ENCODE measurements at places on chromosomes 13 and 19.

GRCh38 chr13:35389535-35389934 lies 87.0 kb downstream of the MAB21L1 start:
- DNase-seq, result no peak

DNA sequence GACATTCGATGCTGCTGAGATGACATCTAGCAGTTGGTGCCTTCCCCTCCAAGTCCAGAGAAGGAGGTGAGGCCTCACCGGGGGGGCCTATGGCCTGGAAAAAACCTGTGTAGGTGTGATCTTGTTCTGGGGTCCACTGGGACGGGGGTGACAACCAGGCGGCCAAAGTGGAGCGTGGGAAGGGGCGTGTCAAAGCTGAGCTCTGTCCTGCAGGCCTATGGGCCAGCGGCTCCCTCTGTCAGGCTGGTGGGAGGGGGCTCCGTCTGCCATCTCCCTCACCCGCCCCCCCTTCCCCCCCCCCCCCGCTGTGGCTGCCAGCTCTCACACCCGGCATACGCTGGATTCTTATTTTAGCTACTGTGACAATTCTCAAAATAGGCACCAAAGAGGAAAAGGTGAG lies 56.7 kb upstream of the UQCRFS1 start:
- DNase-seq, result no peak

GRCh38 chr13:87884884-87885283 lies 213.7 kb downstream of the SLITRK5 start:
- DNase-seq, result no peak

DNA sequence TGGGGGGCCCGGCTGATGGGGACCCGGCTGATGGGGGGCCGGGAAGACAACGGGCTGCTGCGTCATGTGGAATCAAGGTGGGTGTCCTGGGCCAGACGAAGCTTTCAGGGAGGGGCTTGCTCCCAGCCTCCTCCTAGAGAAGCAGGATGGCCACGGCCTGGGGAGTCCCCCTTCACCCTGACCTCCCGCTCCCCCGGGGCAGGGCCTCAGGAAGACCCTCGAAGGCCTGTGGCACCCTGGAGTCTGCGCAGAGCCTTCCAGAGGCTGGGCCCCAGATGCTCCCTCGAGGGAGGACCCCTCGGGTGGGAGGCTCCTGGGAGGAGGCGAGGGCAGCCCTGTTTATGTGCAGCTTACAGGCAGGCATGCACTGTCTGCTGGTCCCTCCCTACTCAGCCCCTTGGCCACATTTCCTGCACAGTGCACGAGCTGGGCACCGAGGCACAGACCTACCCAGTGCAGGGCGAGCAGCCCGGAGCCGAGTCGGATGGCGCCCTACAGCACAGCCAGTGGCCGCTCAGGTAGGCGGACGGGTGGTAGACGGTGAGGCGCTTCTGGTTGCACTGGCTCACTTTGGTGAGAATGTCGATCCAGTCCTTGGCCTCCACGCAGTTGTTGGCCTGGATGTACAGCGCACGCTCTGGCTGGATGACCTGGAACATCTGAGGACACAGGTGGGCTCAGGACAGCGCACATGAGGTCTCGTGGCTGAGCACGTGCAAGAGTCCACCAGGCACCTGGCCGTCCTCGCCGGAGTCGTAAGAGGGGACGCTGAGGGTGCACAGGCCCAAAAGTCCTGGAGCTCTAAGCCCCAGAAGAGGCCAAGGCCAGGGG lies 22.4 kb upstream of the C13orf46 start:
- DNase-seq, result no peak

- no peak for DNase-seq
Observed at GRCh38 chr13:111961236-111961635, 105.7 kb upstream of the SOX1 start.

DNA sequence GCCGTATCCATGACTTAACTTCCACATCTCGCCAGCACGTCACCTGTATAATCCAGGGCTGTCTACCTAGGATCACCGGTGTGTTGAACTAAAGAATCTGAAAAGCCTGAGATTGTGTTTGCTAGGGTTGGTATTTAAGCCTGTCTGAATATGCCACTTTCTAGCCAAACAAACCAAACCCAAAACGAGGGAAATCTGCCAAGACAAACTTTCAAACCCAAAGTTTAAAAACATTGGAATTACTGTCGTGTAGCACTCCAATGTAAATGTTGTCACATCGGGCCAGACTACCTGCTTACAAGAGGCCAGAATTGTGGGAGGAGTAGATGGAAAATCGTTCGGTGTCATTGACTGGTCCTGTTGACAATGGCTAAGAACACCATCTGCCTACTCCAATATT lies 747.8 kb downstream of the EFNB2 start:
- no peak for DNase-seq

DNA sequence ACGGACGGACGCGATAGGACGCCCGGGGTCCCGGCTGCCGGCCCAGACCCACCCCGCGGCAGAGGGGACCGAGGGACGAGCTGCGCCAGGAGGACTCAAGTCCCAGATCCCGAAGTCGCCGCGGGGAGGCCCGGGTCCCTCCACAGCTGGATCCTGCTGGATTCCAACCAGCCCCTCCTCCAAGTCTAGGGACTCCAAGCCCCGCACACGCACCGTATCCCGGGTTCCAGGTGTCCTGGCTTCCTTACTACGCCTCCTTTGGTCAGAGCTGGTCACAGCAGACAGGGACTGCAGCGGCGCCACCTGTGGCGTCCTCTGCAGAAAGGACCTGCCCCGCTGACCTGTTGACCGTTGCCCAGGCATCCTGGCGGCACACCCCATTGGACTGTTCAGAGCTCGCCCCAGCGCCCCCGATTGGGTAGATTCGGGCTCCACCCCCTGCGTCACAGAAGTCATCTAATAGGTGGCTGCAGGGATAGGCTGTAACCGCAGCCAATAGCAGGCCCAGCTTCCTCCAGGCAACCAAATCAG lies 29.0 kb upstream of the ZNF709 start:
- DNase-seq, result peak; percentile 57

GRCh38 chr19:42606660-42607351 lies 12.1 kb upstream of the CEACAM8 start:
- DNase-seq, result peak; percentile 67

GRCh38 chr19:46022431-46023310 lies at the start of gene PGLYRP1:
Gene PGLYRP1, minus strand, starts transcription at chr19:46023053. Its CDS starts 32 bp downstream, at chr19:46023021.
- no peak for DNase-seq

- DNase-seq, result peak; percentile 83
Observed at GRCh38 chr19:10812902-10813404, 23.1 kb downstream of the TMED1 start.

- peak; percentile 50 for DNase-seq
Observed at GRCh38 chr19:1651568-1652291, 685 bp downstream of the TCF3 start.

All from adrenal gland (tissue), 19 donors.